ENCODE measurements at places on chromosomes 4 and X.

GRCh38 chr4:87451537-87451936, 29.2 kb downstream of the NUDT9 start:
- no peak for DNase-seq

DNA sequence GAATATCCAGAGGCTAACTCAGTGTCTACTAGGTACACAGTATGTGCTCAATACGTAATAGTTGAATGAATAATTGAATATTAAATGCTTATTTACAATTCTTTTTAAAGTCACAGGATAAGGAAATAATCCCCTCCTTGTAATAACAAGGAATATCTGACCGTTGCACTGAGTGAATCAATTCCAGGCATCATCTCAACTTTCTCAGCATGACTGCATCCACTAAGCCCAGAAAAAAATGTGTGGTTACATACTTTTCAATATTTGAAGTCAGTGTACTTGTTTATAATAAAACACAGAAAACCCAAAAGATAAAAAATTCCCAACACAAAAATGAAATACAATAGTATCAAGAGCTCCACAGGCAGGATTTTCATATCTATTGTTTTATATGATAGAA, 105.4 kb downstream of the TMEM144 start:
- peak; percentile 82 for DNase-seq

DNA sequence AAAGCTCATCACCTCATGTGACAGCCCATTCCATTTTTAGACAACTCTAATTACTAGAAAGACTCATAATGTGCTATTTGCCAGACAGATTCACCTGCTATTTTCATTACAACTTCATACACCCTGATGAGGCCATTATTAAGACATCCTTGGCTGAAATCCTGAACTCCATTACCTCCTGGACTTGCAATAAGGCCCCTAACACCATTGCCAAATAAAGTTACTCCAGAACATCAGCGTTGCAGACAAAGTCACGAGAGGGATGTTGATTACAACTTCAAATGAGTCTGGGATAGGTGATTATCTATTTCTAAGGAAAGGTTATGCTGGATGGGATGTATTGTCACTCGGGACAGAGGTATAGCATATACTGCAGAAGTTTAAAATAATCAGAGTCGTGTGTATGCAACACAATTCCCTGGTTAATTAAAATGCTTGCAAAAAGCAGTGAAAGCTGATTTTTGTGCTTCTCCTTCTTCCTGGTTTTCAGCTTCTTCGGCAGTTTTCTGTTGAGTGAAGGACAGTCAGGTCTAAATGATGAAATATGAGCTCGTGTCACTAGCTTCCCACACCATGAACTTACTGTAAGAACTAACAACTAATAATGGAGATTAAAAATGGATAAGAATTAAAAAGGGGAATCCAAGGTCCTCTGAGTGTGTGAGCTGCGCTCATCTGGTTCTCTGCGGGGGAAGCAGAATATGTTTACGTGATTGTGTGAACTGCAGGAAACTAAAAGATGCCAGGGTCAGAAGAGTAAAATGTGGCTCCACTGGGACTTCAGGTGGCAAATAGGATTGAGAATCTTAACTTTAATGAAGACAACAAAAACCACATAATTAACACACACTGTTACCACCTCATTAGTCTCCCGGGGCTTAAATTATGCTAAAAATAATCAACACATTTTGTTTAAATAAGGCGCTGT, 17.6 kb upstream of the SOD3 start:
- DNase-seq: no peak

- no peak for DNase-seq
These were observed 38.7 kb upstream of the INTS6L start for GRCh38 chrX:135481696-135482179.

- DNase-seq: peak; percentile 58
These were observed 113.5 kb downstream of the PRKX start for GRCh38 chrX:3599802-3600430.

Data from stromal cell of bone marrow (primary cell).